Stimulated activated CD4-positive, alpha-beta T cell treated with anti-CD3 and anti-CD28 coated beads, Interleukin-15, amount 100 ng/mL, for 24 hours (primary cell): ENCODE measurements at places on chromosomes 3 and 15.

- no peak for DNase-seq
These were observed 53.0 kb downstream of the PDIA5 start for GRCh38 chr3:123119802-123120201.

DNA sequence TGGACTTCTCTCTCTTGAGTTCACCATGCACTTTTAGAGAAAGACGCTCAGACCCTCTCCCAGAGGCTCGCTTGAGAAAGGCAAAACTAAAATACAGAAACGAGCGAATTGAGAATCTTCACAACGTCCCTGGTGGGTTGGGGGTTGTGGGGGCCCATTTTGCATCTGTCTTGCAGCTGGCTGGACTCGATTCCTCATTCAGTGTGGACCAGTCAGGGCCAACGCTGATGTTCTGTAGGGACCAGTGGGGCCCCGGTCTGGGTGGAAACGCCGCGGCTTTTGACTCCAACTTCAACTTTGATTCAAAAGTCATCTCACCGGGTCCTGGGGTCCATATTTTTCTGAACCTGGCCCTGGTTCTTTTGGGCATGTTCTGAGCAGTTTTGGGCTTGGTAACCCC, 68.1 kb downstream of the SLC6A6 start:
- DNase-seq = no peak

DNA sequence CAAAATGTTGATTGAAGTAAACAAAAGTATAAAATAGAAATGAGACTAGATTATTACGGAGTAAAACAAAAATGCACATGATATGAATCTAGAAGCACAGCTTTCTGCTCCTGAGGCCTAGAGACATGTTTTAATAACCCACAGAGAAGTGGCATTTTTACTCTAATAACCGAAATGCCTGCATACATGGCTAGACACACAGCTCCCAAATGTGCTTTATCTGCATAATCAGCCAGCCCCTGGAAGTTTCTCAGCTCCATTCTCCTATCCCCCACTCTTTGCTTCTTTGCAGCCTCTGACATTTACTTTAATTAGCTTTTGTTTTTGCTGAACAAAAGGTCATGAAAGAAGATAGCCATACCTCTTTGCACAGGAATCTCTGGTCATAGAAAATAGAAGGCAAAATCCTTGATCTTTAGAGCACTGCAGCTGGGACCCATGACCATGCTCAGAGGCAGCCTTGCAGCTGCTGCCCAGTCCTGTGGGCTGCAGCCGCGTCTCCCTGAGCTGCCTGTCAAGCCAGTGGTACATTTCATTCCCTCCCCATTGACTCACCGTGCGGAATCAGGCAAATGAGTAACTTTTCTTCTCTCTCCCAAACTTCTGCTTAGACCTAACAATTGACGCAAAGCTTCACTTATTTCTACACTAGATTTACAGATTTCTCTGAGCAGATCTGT, at the start of gene VEPH1:
TSS of gene VEPH1 (minus strand) at position 501 of the 680 bp plus-strand sequence. CDS start 8,067 bp downstream, outside the sequence.
- no peak for DNase-seq

DNA sequence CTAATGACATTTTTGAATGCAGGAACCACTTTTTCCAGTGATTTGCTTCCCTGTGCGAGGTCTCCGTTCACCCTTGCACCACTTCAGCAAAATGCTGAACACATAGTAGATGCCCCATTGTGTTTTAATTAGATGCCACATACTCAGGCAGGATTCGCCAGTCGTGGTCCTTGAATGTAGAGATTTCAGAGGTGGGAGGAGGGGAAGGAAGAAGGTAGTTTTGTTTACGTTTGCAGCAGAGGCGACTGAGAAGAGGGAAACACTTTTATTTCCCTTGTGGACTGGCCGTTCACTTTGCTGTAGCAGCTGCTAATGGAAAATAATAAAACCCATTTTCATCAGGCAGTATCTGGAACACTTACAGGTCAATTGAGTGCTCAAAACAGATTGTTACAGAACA, 262.8 kb upstream of the TBL1XR1 start:
- DNase-seq = no peak

GRCh38 chr3:19155375-19155774, 7.1 kb downstream of the KCNH8 start:
- DNase-seq = no peak

GRCh38 chr3:108133048-108133369, 42.2 kb upstream of the CD47 start:
- DNase-seq = no peak
